ENCODE measurements at places on chromosomes 7 and 10. TPM values are rescaled to one million over a fixed set of nuclear protein-coding genes. Genes with fewer than 3 reads are reported as not detected.
A peak's percentile ranks its signal among the peaks of the same experiment; 100 is the strongest.

GRCh38 chr10:6964543-6964942, 384.5 kb upstream of the PRKCQ start:
- no peak for DNase-seq
- H3K4me3 ChIP-seq = no peak overlapping the region
- H3K4me1 ChIP-seq = no peaks in the 10 kb centered on the region
- no peak overlapping the region for H3K27ac ChIP-seq
- H3K36me3 ChIP-seq = no peaks in the 10 kb centered on the region

GRCh38 chr7:56447864-56448693, 331.9 kb upstream of the NUPR2 start:
- H3K4me1 ChIP-seq = no peaks in the 10 kb centered on the region
- H3K4me3 ChIP-seq = no peak overlapping the region

- no peaks in the 10 kb centered on the region for H3K36me3 ChIP-seq
- no peak overlapping the region for H3K27ac ChIP-seq
- H3K4me1 ChIP-seq = peaks cover 8% of the 10 kb centered on the region
- no peaks in the 10 kb centered on the region for H3K27me3 ChIP-seq
- DNase-seq = peak; percentile 49
Measured at GRCh38 chr10:116760919-116761318, 18.6 kb upstream of the HSPA12A start.

DNA sequence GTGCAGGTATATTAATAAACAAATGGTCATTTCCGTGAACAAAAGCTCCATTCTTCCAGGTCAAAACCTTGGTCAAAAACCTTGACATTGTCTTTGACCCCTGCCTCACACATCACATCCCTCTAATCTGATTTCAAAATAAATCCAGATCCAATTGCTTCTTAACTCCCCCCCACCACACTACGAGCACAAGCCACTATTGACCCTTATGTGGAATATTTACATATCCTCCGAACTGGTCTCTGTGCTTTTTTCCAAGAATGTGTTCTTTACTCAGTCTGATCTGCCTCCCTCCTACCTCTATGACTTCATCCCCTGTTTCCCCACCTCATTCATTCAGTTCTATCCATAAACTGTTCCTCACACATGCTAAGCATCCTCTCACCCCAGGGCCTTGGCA, 313.6 kb upstream of the NPVF start:
- H3K4me3 ChIP-seq = no peak overlapping the region
- H3K36me3 ChIP-seq = no peaks in the 10 kb centered on the region
- no peaks in the 10 kb centered on the region for H3K27me3 ChIP-seq
- DNase-seq = no peak
- H3K4me1 ChIP-seq = no peaks in the 10 kb centered on the region
- H3K27ac ChIP-seq = no peak overlapping the region

DNA sequence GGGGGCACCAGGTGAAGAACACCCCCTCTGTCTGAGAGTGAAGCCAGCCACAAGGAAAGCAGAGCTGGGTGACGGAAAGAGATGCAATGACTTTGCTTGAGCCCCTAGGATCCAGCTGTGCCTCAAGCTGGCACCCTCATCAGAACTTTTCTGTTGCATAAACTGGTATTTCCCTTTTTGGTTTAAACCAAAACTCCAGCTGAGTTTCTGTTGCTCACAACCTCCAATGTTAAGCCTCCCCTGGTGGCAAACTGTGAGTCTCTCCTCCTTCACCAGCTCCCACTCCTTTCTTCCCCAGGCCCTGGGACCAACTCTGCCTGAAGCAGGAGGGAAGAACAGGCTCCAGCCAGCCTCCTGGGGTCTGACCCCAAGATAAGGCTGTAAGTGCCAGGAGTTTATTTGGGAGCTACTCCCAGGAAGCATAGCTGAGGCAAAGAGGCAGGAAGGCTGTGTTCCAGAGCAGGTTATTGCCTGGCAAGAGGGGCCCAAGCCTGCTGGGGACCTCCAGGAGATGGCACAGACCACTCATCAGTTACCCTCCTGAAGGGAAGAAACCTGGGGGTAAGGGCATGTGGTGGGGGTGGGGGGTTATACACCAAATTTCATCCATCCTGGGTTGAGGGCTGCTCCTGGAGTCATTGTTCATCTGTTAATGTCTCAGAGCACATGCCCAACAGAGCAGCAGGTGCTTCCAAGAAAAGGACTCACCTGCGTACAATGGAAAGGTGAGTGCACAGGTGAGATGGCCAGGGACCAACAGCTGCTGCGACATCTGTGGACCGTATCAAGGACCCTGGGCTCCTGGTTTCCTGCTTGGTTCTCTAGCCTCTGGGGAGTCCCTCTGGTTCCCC, 73.3 kb upstream of the NANOS1 start:
- H3K27ac ChIP-seq = no peak overlapping the region
- no peaks in the 10 kb centered on the region for H3K27me3 ChIP-seq
- H3K4me1 ChIP-seq = peaks cover 16% of the 10 kb centered on the region
- DNase-seq = no peak

- no peak for DNase-seq
- no peaks in the 10 kb centered on the region for H3K36me3 ChIP-seq
- H3K4me3 ChIP-seq = no peak overlapping the region
- peaks cover 10% of the 10 kb centered on the region for H3K4me1 ChIP-seq
- H3K27me3 ChIP-seq = no peaks in the 10 kb centered on the region
Measured at GRCh38 chr7:55426676-55427075, 61.5 kb downstream of the LANCL2 start.

GRCh38 chr10:128044186-128044585, 82.0 kb downstream of the MKI67 start:
- no peaks in the 10 kb centered on the region for H3K27me3 ChIP-seq
- DNase-seq = no peak
- no peaks in the 10 kb centered on the region for H3K36me3 ChIP-seq
- no peak overlapping the region for H3K27ac ChIP-seq

Gene CLDN3
- not detected for total RNA-seq

Gene FAM25A
- not detected for total RNA-seq

DNA sequence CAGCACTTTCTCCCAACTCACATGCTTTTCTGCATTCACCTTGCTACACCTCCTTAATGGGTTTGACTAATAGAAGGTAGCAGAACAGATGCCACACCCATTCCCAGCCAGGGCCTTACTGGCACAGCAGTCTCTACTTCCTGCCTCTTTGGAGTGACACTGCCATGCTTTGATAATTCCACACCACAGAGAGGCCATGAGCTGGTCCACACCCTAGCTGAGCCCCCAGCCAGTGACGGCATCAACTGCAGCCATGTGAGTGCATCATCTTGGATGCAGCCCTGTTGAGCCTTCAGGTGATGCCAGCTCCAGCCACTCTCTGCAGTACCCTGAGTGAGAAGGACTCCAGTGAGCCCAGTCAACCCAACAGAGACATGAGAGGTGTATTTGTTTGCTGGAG, 27.5 kb upstream of the EZH2 start:
- H3K27me3 ChIP-seq = peaks cover 7% of the 10 kb centered on the region
- no peak for DNase-seq
- no peaks in the 10 kb centered on the region for H3K36me3 ChIP-seq

Gene PPP1R17
- not detected for total RNA-seq

GRCh38 chr7:44794331-44794730, 2.1 kb upstream of the PPIA start:
- peaks cover 4% of the 10 kb centered on the region for H3K36me3 ChIP-seq
- H3K4me1 ChIP-seq = peaks cover 15% of the 10 kb centered on the region
- H3K4me3 ChIP-seq = no peak overlapping the region
- no peak overlapping the region for H3K27ac ChIP-seq
- DNase-seq = no peak

- H3K4me1 ChIP-seq = peaks cover 25% of the 10 kb centered on the region
- DNase-seq = peak; percentile 79
- peaks cover 19% of the 10 kb centered on the region for H3K27me3 ChIP-seq
- H3K27ac ChIP-seq = 0 out of 2 replicates have a peak overlapping the region, but pooled peaks have one; percentile 32
- no peak overlapping the region for H3K4me3 ChIP-seq
- no peaks in the 10 kb centered on the region for H3K36me3 ChIP-seq
Measured at GRCh38 chr10:16182688-16183087, 254.1 kb upstream of the PTER start.

DNA sequence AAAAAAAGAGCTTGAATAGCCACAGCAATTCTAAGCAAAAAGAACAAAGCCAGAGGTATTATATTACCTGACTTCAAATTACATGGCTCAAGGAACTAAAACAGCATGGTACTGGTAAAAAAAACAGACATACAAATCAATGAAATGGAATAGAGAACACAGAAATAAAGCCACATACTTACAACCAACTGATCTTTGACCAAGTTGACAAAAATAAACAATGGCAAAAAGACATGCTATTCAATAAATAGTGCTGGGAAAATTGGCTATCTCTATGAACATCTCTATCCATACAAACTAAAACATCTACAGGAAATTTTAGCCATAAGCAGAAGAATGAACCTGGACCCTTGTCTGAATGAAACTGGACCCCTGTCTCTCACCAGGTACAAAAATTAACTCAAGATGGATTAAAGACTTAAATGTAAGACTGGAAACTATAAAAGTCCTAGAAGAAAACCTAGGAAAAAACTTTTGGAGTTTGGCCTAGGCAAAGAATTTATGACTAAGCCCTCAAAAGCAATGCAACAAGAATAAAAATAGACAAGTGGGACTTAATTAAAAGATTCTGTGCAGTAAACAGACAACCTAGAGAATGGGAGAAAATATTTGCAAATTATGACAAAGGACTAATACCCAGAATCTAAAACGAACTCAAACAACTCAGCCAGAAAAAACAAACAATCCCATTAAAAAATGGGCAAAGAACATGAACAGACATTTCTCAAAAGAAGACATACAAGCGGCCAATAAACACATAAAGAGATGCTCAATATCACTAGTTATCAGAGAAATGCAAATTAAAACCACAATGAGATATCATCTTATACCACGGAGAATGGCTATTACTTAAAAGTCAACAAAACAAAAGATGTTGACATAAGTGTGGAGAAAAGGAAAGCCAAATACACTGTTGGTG, 72.8 kb upstream of the DDC start:
- no peaks in the 10 kb centered on the region for H3K27me3 ChIP-seq
- no peaks in the 10 kb centered on the region for H3K36me3 ChIP-seq
- H3K4me1 ChIP-seq = no peaks in the 10 kb centered on the region
- peak; percentile 21 for DNase-seq
- H3K27ac ChIP-seq = no peak overlapping the region
- no peak overlapping the region for H3K4me3 ChIP-seq

DNA sequence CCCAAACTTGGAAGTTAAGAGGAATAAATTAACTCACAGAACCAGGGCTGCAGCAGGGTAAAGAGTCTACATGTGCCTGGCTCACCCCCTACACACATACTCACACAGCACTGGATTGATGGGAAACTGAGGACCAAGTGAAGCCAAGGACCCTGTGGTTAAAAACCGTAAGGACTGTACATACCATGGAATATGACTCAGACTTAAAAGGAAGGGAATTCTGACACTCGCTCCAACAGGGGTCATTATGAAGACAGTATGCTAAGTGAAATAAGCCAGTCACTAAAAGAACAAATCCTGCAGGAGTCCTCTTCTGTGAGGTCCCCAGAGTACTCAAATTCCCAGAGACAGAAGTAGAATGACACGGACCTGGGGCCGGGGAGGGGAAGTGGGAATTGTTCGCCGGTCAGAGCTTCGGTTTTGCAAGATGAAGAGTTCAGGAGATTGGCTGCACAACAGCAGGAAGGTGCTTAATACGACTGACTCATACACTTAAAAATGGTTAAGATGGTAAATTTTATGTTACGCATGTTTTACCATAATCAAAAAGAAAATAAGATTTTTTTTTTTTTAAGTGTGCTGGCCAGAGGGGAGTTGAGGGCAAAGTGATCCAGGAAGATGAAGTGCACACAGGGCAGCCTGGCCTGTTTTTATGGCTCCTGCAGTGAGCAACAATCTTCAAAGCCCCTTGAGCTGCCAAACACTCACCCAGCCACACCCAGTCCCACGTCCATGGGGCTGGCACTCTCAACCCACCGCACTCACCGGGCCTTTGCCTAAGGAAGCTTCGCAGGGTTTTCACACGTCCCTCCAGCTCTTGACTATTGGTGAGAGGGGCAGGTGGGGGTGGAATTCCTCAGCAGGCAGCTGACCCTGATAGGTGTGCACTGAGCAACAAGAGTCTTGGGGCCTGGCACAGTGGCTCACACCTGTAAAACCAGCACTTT, 26.4 kb downstream of the DRGX start:
- no peaks in the 10 kb centered on the region for H3K36me3 ChIP-seq
- H3K27me3 ChIP-seq = peaks cover 7% of the 10 kb centered on the region

Gene PDZD7
- total RNA-seq = not detected

- no peaks in the 10 kb centered on the region for H3K36me3 ChIP-seq
- H3K4me3 ChIP-seq = no peak overlapping the region
- no peak overlapping the region for H3K27ac ChIP-seq
- peaks cover 21% of the 10 kb centered on the region for H3K27me3 ChIP-seq
- no peak for DNase-seq
Measured at GRCh38 chr10:99564361-99564760, 31.6 kb downstream of the NKX2-3 start.

GRCh38 chr10:2137549-2138174, 400.3 kb upstream of the ADARB2 start:
- DNase-seq = no peak
- H3K27ac ChIP-seq = no peak overlapping the region
- H3K4me3 ChIP-seq = no peak overlapping the region
- no peaks in the 10 kb centered on the region for H3K27me3 ChIP-seq

Gene KLF14
- not detected for total RNA-seq

DNA sequence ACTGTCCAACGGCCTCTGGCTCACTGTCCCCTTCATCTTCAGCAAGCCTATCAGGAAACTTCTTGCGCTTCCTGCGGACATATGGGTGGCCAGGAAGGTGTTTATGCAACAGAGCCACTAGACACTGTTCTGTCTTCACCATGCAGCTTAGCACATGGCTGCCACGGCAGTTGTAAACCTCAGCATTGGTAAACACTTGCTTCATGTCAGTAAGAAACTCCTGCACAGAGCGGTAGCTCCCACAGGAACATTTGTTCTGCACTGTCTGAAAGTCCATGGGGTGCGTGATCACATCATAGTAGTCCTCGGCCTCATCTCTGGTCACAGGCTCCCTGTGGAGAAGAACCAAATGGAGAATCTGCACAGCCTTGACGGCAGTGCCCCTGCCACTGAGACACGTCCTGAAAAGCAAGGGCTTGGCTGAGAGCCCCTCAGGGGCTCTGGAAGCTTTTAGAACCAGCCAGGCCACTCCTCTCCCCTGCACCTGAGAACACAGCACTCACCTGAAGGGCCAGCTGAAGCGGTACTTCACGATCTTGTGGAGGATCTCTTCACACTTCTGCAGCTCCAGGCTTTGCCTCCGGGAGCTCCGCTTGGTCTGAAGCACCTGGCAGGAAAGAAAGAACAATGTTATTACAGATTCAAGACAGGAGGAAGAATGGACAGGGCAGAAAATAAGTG, 8.8 kb downstream of the FZD9 start:
- H3K4me1 ChIP-seq = no peaks in the 10 kb centered on the region
- no peak overlapping the region for H3K27ac ChIP-seq
- H3K27me3 ChIP-seq = no peaks in the 10 kb centered on the region
- peaks cover 65% of the 10 kb centered on the region for H3K36me3 ChIP-seq
- no peak for DNase-seq

All from GM23248 (cell line).